ENCODE measurements at places on chromosomes 7 and 10.

DNA sequence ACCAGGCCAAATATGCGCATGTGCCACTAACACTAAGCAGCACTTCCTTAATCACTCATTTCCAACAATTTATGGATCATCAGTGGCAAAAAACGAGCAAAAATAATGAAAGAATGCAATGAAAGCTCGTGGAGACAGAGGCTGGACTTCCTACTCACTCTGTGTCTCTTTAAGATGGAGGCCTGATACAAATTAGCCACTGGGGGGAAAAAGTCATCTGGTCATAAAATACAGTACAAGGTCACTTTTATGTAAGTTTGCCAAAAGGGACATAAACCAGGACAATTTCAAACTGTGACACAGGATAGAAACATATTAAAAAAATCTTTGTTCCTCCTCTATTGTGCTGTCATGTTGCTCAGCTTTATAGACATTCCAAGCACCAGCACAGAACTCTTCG lies 101.7 kb downstream of the LMBR1 start:
- no peak for DNase-seq

DNA sequence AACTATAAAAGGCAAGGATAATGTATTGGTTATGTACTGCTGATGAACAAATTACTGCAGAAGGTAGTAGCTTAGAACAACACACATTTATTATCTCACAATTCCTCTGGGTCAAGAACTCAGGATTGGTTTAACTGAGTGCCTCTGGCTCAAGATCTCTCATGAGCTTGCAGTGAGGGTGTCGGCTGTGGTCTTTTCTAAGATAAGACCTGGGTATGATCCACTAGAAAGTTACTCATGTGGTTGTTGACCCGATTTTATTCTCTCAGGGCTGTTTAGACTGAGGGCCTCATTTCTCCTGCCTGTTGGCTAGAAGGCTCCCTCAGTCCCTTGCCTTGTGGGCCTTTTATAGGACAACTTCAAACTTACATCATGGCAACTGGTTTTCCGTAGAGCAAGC lies 86.7 kb downstream of the VWDE start:
- DNase-seq: no peak

- no peak for DNase-seq
Measured at GRCh38 chr10:133358162-133358924, 524 bp upstream of the FUOM start.

DNA sequence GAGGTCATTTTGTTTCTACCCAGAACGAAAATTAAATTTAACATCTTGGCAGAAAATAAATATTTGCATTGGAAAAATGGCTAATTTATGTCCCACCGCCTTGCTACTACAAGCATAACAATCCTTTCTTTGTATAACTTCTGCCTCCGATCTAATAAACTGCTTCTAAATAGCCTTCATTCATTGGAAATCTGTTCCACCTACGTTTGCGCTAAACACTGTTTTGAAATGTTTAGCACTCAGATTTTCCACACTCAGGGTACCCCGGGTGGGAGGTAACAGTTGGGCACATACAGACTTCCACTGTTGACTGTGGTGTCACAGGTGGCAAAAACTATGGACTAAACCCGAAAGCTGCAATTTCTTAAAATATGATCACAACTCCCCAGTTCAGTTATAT lies 96.4 kb downstream of the FGFR2 start:
- no peak for DNase-seq

GRCh38 chr10:126290232-126290631 lies 98.0 kb downstream of the ADAM12 start:
- no peak for DNase-seq

DNA sequence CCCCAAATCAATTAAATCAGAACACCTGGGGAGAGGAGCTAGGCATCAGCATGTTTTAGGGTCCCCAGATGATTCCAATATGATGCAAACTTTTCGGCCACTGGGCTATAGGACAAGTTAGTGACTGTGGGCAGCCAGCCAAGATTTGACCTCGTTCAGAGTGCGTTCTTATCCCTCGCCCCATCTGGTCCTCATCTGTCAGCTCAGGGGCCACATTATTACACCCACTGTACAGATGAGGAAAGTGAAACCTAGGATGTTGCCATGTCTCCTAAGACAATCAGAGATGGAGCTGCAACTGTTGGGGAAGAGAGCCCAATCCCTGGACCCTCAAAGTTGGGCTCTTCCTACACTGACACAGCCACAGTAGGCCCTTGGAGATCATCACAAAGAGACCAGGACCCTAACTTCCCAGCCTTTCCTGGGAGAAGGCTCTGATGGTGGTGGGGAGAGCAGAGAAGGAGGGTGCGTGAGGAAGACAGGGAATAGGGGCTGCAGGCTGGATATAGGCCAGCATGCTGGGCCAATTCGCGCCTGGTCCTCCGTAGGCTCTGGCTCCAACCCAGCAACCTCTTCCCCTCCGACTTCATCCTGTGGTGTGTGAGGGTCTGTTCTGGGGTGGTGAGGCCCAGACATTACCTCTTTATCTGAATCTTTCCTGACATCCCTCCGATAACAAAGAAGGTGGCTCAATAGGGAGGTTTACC lies 109.4 kb upstream of the ZMIZ1 start:
- no peak for DNase-seq

GRCh38 chr7:44760034-44760580 lies 11.5 kb downstream of the ZMIZ2 start:
- no peak for DNase-seq

GRCh38 chr10:5441106-5441505 lies 28.7 kb downstream of the NET1 start:
- DNase-seq: no peak

DNA sequence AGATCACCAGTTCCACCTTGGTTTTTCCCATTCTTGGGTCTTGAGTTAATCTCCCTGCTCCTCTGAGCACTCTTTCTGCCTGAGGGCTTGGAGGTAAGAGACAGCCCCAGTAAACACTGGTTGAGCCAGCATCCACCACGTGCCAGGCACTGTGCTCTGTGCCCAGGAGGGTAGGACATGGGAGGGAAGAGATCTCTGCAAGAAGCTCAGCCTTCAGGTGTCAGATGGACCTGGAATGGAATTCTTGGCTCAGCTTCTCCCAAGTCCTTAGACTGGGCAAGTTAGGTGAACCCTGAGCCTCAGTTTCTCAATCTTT lies 2.5 kb downstream of the ZYX start:
- DNase-seq: no peak

GRCh38 chr10:69202332-69202731 lies 17.8 kb upstream of the HKDC1 start:
- DNase-seq: no peak

DNA sequence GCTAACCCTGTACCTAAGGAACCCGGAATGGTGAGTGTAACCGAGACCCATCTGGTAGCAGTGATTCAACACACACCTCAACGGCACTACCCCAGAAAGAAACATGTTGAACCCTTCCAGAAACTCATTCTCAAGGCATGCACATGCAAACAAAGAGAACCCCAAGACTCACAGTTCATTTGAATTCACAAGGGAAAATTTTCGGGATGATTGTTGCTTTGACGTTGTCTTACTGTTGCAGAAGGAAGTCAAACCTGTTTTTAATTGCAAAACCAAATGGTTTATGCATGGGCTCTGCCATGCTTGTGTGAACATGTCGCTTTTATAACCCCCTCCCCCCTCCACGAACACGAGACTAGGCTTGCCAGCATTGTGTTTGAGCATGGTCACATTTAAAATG lies 539.7 kb downstream of the GATA3 start:
- DNase-seq: no peak

DNA sequence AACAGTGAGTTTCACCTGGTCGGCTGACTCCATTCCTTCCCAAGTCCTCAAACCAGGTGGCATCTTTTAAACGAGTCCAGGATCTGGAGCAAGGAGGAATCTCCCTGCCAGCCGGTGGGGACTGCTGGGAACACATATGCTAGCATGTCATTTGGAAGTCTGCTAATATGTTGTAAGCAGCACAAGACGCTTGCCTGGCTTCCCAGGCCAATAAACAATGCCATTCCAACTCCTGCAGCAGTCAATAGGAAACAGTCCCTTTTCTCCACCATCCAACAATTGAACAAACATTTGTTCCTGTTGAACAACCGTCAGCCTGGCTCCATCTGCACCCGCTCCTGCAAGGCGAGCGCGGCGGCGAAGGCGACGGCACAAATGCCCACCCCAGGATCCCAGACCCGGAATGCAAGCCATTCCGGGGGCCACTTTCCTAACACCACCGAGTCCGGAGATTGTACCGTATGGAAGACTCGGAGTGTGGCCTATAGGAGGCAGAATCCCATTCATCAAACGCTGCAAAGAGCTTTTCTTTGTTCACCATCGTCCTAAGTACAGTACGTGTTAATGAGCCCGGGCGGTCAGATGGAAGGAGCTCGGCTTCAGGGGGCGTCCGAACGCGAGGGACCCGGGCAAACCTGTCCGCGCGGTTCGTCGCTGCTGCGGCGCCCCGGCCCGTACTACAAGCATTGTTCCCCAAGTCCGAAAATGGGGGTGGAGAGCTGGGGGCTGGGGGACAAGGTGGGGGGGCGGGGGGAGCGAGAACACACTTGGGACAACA lies 1.6 kb downstream of the FAM53B start:
- no peak for DNase-seq

DNA sequence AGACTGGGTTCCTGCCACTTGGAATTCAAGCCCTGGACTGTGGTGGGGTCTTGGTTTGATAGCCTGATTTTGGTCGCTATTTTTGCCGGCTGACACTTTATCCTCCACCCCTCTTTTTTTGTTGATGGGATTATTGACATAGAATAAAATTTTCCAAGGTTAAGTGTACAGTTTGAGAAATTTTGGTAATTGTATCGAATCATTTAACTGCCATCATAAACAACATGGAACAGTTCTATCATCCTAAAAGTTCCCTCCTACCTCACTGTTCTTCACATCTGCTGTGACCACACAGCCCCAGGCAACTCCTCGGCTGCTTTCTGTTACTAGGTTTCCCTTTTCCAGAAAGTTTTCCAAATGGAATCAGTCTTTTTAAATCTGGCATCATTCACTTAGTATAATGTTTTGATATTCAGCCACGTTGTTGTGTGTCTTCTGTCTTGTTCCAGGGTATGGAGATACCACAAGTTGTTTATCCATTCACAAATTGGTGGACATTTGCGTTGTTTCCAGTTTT lies 50.6 kb upstream of the STEAP1B start:
- no peak for DNase-seq

DNA sequence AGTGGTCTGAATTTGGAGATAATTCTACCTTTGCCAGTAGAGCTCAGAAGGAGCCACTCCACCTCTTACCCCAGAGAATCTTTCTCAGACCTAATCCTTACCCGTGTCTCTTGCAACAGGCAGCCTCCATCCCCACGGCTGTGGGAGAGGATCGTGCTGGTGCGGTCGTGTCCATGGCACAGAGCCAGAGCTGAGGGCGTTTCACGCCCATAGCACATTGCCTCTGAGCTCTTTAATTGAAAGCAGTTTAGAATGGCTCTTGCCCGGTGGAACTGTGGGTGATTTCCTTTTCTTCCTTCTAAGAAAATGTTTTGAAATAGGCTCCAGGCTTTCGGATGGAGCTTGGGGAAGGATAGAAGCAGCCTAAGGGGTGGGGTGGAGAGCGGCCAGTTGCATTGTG lies 41.5 kb downstream of the PRF1 start:
- no peak for DNase-seq

GRCh38 chr10:71429929-71430328 lies 33.2 kb downstream of the CDH23 start:
- no peak for DNase-seq

DNA sequence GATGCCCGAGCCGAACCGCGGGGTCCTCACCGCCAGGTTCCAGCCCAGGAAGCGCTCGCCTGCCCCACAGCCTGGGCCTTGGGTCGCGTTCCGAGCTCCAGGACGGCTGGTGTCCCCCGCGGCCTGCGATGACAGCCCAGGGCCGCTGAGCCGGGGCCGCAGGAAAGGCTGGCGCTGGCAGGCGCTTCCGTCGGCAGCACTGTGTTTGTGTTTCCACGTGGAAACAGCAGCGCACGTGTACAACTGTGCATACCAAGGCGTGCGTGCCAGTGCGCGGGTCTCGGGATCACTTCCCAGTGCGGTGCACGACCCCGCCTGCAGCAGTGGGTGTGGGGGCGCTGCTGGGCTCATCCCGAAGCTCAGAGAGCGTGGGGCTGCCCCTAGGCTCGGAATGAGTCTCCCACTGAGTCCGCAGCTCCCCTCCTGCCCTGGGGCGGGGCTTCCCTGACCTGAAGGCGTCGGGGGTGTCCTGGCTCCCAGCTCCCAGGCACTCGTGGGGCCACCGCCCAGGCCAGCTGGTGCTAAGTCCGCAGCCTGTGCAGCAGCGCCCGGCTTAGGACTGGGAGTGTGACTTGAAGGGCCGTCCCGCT lies 17.2 kb downstream of the AP5Z1 start:
- DNase-seq: no peak

DNA sequence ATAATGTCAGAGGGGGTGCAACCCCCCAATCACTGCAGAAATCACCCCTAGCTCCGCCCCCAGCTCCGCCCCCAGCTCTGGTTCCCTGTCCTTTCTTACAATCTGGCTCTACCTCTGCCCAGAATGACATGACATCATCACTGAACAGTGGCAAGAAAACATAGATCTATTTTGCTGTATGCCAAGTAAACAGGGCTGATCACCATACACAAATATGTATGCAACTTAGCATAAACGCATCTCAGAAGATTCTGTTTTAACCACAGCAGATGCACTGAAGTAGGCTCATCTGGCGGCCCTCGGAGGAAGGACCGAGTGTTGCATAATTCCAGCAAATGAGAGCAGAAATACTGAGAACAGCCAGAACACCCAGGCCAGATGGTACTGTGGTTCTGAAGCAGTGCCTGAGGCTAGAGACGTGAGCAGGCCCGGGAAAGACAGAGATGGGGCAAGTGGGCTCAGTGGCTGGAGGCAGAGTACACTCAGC lies 293.3 kb upstream of the KLF14 start:
- DNase-seq: no peak

DNA sequence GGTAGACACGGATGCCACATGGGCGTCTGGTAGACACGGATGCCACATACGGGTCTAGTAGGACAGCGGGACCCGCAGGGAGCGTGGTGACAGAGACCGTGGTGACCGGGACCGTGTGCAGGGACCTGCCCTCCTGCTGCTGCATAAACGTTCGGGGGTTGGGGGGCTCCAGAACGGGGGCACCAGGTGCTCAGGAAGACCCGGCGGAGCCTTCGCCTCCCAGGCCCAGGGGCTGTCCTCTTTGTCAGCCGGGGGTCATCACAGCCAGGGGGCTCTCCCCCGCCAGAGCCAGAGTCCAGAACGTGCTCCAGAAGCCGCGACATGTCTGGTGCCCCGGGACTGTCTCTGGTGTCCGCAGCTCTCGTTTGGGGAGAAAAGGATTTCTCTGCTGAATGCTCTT lies 69.2 kb upstream of the ADGRA1 start:
- DNase-seq: no peak

GRCh38 chr10:11743461-11744338 lies 1.5 kb downstream of the ECHDC3 start:
- no peak for DNase-seq

GRCh38 chr7:76011442-76011861 lies 17.1 kb upstream of the TMEM120A start:
- DNase-seq: no peak

- no peak for DNase-seq
Measured at GRCh38 chr10:14688606-14689005, 86.1 kb downstream of the FAM107B start.
